Heart right ventricle (tissue), 16 donors: ENCODE measurements at places on chromosomes 3 and 15. TPM values are rescaled to one million over a fixed set of nuclear protein-coding genes. Genes with fewer than 3 reads are reported as not detected.

CYP1A2 gene
- not detected for polyA plus RNA-seq

U2SURP gene
- 14.1 TPM for polyA plus RNA-seq

SERP1 gene
- polyA plus RNA-seq: 79.0 TPM

GAP43 gene
- polyA plus RNA-seq: 0.29 TPM

CSPG5 gene
- polyA plus RNA-seq: 0.07 TPM

ISLR gene
- polyA plus RNA-seq: 12.2 TPM

DLEC1 gene
- polyA plus RNA-seq: 0.13 TPM

PLA2G4D gene
- not detected for polyA plus RNA-seq

RASGRF1 gene
- polyA plus RNA-seq: under 0.01 TPM

FAM3D gene
- polyA plus RNA-seq: 0.37 TPM

P2RY1 gene
- polyA plus RNA-seq: 0.72 TPM

PRC1 gene
- polyA plus RNA-seq: 4.8 TPM

GOLGA6A gene
- polyA plus RNA-seq: not detected

CELSR3 gene
- polyA plus RNA-seq: 0.44 TPM

ANKDD1A gene
- 1.1 TPM for polyA plus RNA-seq

SLCO2A1 gene
- polyA plus RNA-seq: 14.2 TPM

ROPN1 gene
- polyA plus RNA-seq: 0.38 TPM

SEC22C gene
- 21.1 TPM for polyA plus RNA-seq

PLXNB1 gene
- 30.1 TPM for polyA plus RNA-seq

LRTM1 gene
- not detected for polyA plus RNA-seq

MITF gene
- 15.1 TPM for polyA plus RNA-seq

HCLS1 gene
- polyA plus RNA-seq: 12.6 TPM

ACAN gene
- 0.33 TPM for polyA plus RNA-seq

MAP2K5 gene
- 12.6 TPM for polyA plus RNA-seq

GOLGA8H gene
- polyA plus RNA-seq: 0.32 TPM

ATP13A5 gene
- 0.06 TPM for polyA plus RNA-seq

FGD5 gene
- polyA plus RNA-seq: 8.9 TPM

CAPN3 gene
- polyA plus RNA-seq: 2.7 TPM

CCR8 gene
- not detected for polyA plus RNA-seq

P2RY12 gene
- 0.33 TPM for polyA plus RNA-seq

PLA2G4F gene
- polyA plus RNA-seq: 5.5 TPM

CACNA2D2 gene
- 2.2 TPM for polyA plus RNA-seq
